ENCODE measurements at places on chromosomes 11 and 22.

DNA sequence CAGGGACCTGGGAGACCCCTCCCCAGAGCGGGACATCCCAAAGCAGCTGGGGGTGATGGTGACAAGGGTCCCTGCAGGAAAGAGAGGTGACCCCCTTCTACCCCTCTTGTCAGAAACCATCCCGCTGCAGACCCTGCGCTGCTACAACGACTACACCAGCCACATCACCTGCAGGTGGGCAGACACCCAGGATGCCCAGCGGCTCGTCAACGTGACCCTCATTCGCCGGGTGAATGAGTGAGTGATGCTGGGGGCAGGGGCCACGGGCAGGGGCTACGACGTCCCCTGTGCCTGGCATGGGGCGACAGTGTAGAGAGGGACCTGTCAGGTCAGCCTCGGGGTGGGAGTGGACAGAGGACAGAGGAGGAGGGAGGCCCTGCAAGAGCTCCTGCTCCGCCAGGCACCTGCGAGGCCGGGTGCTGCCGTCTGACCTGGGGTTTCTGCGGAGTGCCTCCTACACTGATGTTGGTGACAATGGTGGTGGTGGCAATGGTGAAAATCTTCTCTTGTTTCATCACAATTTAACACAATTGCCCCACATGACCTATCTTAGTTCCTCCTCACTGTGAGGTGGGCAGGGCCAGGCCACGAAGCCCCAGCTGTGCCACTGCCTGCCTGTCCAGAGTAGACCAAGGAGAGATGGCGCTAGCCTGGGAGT, 9.8 kb downstream of the CSF2RB start:
- no peak for DNase-seq

DNA sequence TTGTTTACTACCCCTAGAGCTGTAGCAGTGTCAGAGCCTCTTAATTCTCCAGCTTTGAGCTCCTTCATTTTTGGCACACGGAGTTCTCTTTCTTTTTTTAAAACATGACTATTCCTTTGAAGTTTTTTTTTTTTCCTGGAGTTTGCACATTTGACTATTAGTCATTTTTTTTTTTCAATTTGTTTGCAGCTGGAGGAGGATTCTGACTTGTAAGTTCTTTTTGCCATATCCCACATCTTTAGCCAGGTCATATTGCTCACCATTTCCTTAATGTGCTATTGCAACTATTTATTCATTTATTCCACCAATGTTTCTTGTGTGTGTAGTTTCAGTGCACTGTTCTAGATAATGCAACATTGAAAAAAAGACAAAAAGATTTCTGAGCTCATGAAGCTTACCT, 166.3 kb upstream of the ARHGAP20 start:
- DNase-seq = no peak

GRCh38 chr11:125579811-125580210, 10.5 kb downstream of the EI24 start:
- no peak for DNase-seq

DNA sequence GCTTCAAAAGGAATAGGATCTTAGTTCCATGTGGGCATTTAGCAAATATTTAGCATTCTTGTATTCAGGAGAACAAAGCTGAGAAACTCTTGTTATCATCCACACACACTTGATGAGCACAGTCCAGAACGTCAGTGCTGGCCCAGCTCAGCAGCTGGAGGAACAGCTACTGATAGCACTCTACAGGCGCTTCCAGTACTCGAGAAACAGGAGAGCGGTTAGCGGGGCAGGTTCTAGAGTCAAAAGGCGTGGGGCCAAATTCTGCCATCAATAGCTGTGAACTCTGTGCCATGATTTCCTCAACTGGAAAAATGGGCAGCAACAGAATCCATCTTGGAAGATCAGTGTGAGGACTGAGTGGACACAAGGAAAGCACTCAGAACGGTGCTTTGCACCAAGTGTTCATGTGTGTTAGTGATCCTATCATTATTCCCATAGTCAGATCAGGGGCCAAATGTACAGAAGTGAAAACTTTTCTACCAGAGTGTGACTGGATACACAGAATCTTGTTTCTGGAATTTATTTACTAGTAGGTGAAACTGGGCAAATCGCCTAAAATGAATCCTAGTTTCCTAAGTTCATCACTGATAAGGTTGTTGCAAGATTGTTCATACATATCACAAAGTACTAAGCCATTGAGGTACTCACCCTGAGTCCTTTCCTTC, 3.2 kb downstream of the JOSD1 start:
- DNase-seq = no peak

DNA sequence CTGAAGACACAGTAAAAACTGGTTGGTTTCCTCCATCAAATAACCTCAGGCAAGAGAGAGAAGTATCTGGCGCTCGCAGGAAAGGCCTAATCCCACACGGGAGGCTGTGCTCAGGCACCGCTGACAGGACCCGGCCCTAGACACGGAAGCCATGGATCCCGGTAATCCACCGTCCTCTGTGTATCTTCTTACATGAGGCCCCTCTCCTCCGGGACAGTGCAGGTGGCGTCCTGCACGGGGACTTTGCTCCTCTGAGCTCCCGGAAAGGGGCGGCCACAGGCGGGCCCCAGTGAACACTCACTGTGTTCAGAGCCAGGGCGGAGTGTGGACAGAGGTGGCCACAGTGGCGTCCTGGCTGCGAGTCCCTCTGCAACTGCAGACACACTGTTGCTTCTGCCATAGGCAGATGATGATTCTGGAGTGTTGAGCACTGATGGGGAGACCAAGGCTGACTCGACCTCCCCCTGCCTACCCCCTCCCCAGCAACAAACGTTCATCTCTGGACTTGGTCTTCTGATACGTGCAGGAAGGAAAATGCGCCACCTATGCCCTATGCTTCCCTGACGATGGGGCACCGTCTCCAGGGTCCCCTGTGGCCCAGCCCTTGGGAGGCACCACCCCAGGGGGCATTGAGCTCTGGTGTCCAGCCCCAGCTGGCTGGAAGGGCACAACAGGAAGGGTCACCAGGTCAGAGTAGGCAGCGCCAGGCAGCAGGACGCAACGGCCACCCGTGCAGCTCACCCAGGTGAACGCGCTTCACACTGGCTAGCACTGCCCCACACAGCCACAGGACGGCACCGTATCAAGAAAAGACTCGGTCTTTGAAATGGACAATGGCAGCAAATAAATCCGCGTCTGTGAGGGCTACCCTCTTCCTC, 95.7 kb downstream of the TRMU start:
- DNase-seq = no peak

DNA sequence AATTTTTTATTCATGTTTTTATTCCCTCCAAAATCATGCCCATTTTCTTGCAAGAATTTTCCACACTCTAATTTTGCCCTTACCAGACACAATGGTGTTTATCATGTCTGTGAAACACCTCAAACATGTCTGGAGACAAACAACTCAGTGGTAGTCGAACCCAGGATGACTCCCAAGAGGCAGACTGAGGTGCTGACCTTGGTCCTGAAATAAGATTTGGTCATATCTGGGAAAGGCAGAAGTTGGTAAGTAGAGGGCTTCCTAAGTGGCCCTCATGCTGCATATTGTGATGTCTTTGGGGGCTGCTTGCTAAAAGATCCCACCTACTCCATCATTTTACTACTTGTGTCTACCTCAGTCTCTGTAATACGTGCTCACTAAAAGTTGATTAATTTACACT, 369.4 kb upstream of the ISX start:
- DNase-seq = no peak

GRCh38 chr11:27468209-27468994, 4.2 kb downstream of the LGR4 start:
- DNase-seq = no peak

DNA sequence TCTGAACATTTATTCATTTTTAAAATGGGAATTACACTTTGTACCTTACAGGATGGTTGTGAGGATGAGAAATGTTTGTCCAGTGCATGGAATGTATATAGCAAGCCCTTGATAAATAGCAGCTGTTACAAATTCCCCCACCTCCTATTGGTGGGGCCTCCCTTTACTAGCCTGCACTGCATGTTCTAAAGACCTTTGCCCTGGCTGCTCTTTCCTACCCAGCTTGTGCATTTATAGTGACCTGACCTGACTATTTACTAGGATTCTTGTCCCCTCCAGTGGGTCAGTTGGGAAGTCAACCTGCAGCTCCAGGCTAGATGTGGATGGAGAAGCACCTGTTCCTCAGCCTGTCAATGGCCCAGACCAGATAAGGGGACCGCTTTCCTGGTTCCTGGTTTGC, 180.3 kb downstream of the HIPK3 start:
- DNase-seq = no peak

DNA sequence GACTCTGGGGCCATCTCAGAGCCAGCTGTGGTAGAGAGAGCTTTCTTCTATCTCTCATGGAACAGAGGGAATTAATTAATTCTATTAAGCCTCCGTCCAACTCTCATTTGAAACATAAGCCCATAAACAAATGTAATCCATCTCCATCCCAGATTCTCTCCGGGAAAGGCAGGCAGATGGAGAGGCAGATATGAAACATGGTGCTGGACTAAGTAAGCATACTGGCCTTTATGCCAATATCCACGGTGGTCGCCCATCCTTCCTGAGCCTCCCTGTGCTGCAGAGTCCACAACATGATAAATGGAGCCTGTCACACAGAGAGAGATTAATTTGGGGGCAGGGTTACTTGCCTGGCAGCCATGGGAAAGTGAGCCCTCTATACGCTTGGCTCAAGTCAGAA, 44.8 kb downstream of the PRR5L start:
- no peak for DNase-seq

DNA sequence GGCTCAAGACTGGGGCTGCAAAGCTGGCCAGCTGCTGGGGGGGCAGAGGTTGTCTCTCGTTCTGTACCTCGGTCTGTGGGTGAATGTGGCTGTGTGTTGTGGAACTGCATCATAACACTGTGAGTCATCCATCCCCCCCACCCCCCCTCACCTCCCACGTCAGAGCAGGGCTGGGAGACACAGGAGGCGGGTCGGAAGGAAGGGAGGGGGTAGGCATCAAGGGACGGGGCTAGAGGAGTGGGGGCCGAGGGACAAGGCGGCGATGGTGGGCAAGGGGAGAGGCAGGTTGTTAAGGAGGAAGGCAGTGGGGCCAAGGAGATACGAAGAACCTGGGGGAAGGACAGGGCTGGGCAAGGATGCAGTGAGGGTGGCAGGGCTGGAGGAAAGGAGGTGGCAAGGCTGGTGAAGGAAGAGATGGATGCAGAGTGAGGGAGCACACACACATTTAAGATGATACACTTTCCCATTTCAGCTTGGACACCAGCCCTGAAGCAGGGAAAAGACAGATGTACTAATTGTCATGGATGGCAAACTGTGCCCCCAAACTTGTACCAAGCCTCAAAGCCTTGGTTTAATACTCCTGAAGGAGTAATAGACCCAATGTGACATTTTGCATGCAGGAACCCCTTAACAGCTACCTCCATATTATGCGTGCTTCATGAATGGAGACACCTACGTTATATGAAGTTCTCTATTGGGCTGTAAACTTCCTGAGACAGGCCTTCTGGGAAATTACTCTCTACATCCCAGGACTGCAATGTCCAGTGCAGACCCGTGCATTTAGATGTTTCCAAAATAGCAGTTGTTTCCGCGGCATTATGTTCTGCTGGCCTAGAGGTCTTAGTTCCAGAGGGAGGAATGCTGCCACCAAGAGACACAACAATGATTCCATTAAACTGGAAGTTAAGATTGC, at the start of gene YPEL4:
TSS of gene YPEL4 (minus strand) at position 87 of the 913 bp plus-strand sequence. CDS start 2,805 bp downstream, outside the sequence.
- peak; percentile 60 for DNase-seq

- no peak for DNase-seq
Measured at GRCh38 chr11:121421149-121421901, 30.8 kb upstream of the SORL1 start.

DNA sequence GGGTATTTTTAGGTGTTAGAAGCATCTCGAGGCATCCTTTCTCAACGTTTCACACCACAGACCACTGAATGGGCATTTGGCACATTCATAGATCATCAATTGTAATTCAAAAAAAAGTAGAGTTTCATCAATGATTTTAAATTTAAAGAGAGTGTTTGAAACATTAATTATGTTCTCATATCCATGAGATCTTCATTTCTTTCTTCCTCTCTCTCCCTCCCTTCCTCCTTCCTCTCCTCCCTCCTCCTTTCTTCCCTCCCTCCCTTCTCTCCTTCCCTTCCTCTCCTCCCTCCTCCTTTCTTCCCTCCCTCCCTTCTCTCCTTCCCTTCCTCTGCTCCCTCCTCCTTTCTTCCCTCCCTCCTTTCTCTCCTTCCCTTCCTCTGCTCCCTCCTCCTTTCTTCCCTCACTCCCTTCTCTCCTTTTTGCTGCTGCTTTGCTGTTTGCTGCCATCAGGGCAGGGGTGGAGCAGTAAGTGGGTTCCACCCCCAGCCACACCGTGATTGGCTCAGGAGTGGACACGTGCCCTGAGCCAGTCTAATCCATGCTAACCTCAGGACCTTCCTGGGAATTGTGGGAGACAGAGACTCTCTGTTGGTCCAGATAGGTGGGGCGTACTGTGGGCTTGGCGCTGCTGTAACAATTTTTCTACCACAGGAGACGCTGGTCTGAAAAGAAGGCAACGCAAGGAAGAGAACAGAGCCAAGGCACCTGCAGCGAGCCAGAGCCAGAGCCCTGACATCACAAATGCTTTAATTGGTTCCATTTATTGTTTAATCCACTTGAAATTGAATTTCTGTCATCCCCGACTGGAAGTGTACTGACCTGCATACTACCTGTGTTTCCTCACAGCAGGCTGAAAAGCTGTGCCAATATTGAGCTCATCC, 33.7 kb upstream of the APOBEC3A start:
- DNase-seq = peak; percentile 80

GRCh38 chr22:17119481-17120202, 1.5 kb downstream of the TMEM121B start:
- no peak for DNase-seq

- no peak for DNase-seq
Measured at GRCh38 chr11:86790195-86790725, 10.1 kb upstream of the PRSS23 start.

DNA sequence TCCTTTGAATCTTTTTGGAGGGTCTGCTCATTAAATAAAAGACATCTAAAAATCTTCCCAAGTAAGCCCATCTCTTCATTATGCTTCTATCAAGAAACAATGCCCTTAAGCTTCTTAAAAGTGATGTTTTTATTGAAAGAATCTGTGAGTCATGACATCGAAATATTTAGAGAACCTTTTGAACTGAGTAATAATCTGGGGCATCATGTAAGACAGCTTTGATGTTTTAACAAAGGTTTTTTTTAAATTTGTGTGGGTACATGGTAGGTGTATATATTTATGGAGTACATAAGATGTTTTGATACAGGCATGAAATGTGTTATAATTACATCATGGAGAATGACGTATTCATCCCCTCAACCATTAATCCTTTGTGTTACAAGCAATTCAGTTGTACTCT, 46.8 kb downstream of the PLAAT5 start:
- DNase-seq = no peak

GRCh38 chr11:120579611-120580031, 68.1 kb downstream of the GRIK4 start:
- no peak for DNase-seq

GRCh38 chr11:122183933-122184332, 67.9 kb upstream of the BLID start:
- no peak for DNase-seq

DNA sequence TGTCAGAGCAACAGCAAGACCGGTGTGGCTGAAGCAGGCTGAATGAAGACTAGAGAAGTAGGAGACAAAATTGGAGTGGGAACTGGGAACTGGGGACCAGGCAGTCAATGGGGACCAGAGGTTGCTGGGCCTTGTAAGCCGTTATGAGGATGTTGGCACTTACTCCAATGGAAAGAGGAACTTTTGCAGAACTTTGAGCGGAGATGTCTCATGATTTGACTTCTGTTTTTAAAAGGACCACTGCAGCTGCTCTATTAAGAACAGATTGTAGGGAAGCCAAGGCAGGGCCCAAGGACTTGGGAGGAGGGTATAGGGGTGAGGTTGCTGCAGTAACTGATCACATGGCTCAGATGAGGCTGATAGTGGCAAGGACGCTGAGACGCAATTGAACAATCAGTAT, 34.2 kb downstream of the IL18 start:
- no peak for DNase-seq

GRCh38 chr11:108037211-108037610, 28.5 kb downstream of the CUL5 start:
- no peak for DNase-seq

All from breast epithelium (tissue), 4 donors.